ENCODE measurements at places on chromosomes 7 and 10. TPM values are rescaled to one million over a fixed set of nuclear protein-coding genes. Genes with fewer than 3 reads are reported as not detected.

- DNase-seq = no peak
Observed at GRCh38 chr7:116530107-116530820, 5.4 kb downstream of the CAV1 start.

TMEM196 gene
- total RNA-seq = not detected

PROSER2 gene
- total RNA-seq = 1.1 TPM

- no peak for DNase-seq
Observed at GRCh38 chr7:13414181-13414580, 575.3 kb downstream of the ETV1 start.

DNA sequence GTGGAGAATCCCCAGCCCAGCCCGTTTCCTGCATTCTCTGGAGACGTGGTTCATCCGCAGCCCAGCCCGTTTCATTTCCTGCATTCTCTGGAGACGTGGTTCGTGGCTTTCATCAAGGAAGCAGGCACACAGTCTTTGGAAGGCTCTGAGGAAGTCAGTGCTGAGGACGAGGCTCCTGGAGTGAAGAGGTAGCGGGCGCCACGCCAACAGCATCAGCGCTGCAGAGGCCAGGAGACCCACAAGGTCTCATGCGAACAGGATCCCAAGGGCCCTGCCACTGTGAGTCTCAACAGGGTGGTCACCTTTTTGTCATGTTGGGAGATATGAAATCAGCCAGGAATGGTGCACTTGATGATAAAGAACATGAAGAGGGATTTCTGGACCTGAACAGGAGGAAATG is 12.4 kb upstream of the TCERG1L start:
- DNase-seq = no peak

- no peak for DNase-seq
Observed at GRCh38 chr7:158611541-158611940, 23.9 kb upstream of the PTPRN2 start.

Measured in left ventricle myocardium superior (tissue), 1 donor.